ENCODE measurements at places on chromosomes 7 and 10. TPM values are rescaled to one million over a fixed set of nuclear protein-coding genes. Genes with fewer than 3 reads are reported as not detected.

CDK14 gene
- total RNA-seq: 41.5 TPM

CDNF gene
- 0.99 TPM for total RNA-seq

NOC3L gene
- 19.8 TPM for total RNA-seq

OR2A42 gene
- not detected for total RNA-seq

SIRT1 gene
- total RNA-seq: 14.8 TPM

ATG9B gene
- total RNA-seq: not detected

CROT gene
- 6.6 TPM for total RNA-seq

PKD2L1 gene
- not detected for total RNA-seq

JCAD gene
- 79.7 TPM for total RNA-seq

ASB10 gene
- total RNA-seq: not detected

CD36 gene
- total RNA-seq: 0.58 TPM

SPDYE6 gene
- not detected for total RNA-seq

TET1 gene
- 1.5 TPM for total RNA-seq

GJD4 gene
- not detected for total RNA-seq

COBL gene
- 0.11 TPM for total RNA-seq

ZNF467 gene
- total RNA-seq: 6.5 TPM

SPACDR gene
- 4.1 TPM for total RNA-seq

ATOH7 gene
- total RNA-seq: not detected

Data from endothelial cell of umbilical vein (primary cell).